ENCODE measurements at places on chromosomes 1 and 21. TPM values are rescaled to one million over a fixed set of nuclear protein-coding genes. Genes with fewer than 3 reads are reported as not detected.

DNA sequence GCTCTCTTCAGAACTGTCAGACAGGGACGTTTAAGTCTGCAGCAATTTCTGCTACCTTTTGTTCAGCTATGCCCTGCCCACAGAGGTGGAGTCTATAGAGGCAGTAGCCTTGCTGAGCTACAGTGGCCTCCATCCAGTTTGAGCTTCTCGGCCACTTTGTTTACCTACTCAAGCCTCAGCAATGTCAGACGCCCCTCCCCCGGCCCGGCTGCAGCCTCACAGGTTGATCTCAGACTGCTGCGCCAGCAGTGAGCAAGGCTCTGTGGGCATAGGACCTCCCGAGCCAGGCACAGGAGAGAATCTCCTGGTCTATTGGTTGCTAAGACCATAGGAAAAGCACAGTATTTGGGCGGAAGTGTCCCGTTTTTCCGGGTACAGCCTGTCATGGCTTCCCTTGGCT lies 89.9 kb upstream of the PDC start:
- no peak for DNase-seq

GRCh38 chr1:110235834-110236682 lies 25.9 kb downstream of the KCNC4 start:
- no peak for DNase-seq

GRCh38 chr1:21586846-21587601 lies 77.8 kb downstream of the ALPL start:
- DNase-seq: no peak

DNA sequence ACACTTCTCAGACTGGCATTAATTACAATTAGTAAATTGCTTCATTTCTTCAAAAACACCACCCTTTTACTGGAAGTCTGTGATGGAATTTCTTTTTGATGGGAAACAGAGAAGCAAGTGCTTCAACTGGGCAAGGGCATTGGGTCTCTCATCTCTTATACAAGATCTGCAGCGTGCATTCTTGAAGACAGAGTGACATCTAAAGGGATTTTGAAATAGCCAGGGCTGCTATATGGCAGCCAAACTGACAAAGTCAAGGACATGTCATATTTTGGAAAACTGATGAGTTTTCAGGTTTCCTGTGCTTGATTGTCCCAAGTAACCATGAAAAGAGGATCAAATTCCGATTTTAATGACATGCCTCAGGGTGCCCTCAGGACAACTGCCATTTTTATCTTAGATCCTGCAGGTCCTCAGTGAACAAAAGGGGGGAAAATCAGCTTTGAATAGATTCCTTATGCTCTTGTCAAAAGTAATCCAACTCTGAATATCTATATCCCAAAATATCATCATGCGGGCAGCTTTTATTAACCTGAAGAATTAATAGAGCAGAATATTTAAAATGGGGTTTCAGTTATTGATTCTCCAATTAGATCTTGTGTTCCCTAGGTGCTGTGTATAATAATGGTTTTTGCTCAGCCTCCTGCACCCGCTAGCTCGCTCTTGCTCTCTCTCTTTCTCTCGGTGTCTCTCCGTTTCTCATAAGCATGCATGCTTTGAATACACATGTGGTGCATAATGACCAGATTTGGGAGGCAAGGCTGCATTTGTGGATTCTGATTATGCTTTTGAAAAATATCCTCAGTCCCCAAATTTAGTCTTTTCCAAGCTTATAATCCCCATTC lies 221.8 kb downstream of the TTLL7 start:
- DNase-seq: no peak

DNA sequence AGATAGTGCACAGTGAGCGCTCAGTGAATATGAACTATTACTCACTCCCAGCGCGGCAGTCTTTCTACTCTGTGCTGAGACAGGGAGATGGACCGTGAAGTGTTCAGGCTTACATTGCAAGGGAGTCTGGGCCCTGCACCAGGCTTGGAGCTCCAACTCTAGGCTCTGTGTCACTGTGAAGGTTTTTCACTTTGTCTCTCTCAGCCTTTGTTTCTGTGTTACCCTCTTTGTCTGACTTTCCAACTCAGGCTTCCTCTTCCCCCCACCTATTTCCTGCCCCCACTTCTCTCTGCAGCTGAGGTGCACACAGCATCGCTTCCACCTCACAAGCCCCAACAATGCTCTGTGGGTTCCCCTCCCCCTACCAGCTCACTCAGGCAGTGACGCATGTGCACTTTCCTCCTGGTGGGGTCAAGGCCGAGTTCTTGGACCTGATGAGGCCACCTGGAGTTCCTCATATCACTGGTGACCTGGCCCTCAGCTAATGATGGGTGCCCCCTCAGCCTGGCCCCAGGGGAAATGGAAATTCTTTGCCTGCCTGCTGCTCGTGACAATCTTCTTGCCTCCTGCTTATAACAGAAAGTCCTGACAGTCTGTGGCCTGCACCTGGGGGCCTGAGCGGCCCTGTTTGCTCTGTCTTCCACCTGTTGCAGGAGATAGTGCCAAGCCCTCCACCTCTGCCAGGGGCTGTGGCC lies 1.1 kb upstream of the LCK start:
- peak; percentile 95 for DNase-seq

DNA sequence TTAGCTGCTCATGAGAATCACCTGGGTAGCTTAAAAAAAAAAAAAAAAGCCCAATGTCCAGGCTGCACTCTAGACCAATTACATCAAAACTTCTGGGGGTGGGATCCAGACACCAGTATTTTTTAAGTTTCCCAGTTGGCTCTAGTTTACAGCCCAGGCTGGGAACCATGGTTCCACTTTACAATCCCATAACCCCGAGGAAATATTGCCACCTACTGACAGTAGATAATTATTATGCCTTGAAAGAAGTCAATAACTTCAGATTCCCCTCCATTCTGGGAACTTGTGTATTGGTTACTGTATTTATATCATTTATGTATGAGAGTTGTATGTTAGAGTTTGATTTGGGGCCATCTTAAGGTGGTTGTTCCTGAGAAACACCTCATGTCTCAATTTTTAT lies 100.2 kb downstream of the SPATA46 start:
- DNase-seq: no peak

- DNase-seq: no peak
Observed at GRCh38 chr1:247998811-247999210, 14.6 kb upstream of the OR2L5 start.

DNA sequence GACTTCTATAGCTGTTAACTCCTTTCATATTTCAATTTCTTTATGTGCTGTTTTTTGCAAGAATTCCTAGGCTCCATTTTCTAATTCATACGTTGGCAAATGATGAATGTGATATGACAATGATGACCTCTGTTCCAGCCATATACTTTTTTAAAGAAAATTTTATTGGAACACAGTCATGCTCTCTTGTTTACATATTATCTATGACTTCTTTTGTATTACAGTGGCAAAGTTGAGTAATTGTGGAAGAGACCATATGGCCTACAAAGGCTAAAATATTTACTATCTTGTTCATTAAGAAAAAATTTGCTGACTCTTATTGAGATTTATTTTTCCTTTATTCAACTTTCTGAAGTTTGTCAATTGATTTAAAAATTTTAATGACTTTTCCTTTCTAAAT lies 7.1 kb downstream of the IFI44L start:
- no peak for DNase-seq

DNA sequence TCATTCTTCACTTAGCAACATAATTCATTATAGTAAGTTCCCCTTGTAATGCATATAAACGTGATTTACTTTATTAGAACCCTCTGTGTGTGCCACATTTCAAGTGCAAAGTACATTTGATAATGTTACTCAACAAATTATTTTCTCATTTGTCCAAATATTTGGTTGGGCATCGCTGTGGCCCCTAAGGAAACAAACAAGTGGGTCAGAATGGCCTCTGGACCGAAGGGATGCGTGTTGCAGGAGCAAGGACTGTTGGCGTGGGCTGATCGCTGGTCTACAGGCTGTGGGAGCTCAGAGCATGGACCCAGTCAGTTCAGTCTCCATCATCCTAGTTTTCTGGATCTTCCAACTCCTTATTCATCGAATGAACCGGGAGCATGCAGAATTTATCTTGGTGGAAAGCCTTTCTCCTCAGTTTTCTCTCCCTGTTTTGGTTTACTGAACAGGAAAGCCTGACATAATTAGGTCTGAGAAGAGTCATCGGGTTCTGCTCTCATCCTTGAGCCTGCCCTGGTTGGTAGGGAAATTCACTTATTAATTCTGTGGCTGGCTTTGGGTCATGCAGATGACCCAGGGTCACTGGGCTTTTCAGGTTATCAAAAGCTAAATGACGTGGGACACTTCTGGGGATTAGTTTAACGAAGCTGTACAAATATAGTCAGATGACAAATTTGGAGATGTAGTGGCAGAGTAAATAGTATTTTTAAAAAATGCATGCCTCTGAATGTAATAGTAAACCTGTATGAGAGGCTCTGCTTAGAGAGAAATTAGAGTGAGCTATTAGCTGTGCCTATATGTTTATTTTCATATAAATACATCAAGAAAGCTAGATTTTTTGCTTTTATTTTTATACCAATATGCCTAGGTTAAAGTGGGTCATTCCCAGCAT lies 200.2 kb downstream of the SDCCAG8 start:
- no peak for DNase-seq

DNA sequence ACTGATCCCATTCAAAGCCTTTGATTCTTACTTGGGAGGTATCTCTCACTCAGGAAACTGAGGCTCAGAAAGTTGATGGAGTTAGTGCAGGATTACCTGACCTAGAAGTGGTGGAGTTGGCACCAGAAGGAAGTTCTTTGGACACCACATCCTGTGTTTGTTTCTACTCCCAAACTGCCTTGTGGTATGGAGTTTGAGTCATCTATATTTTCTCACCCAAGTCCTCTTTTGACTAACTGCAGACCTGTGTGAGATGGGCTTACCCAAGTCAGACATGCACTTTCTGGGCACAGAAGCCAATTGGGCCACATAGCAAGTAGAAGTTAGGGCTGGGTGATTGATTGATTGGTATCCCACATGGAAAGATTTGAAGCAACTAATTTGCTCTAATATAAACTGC lies 36.1 kb downstream of the FGGY start:
- peak; percentile 76 for DNase-seq

GRCh38 chr1:54955359-54955758 lies 25.1 kb upstream of the TMEM61 start:
- peak; percentile 20 for DNase-seq

GJB4 gene
- not detected for total RNA-seq

LIPI gene
- total RNA-seq: not detected

DISP3 gene
- total RNA-seq: 0.31 TPM

FALEC gene
- total RNA-seq: not detected

ALX3 gene
- not detected for total RNA-seq
